A549 treated with RU486 at 1 μM for 4 hours (cell line): ENCODE measurements at places on chromosomes 5 and 9. TPM values are rescaled to one million over a fixed set of nuclear protein-coding genes. Genes with fewer than 3 reads are reported as not detected.

ANKRD31 gene
- 0.05 to 0.07 TPM (median 0.06 TPM) in 4 of 5 replicates, not detected in the other for total RNA-seq

ANXA2R gene
- total RNA-seq = 1.9 to 3.0 TPM (median 2.2 TPM) in 5 replicates

SLC6A18 gene
- total RNA-seq = not detected in 5 replicates

CEL gene
- total RNA-seq = 0.31 to 0.74 TPM (median 0.66 TPM) in 5 replicates

PHF24 gene
- total RNA-seq = 0.12 to 0.31 TPM (median 0.20 TPM) in 4 of 5 replicates, not detected in the other

TMEM252 gene
- not detected in 5 replicates for total RNA-seq

TEX48 gene
- total RNA-seq = not detected in 5 replicates

AJM1 gene
- 3.1 to 4.4 TPM (median 4.0 TPM) in 5 replicates for total RNA-seq

CERCAM gene
- total RNA-seq = 30.4 to 41.3 TPM (median 35.0 TPM) in 5 replicates
